ENCODE measurements at places on chromosomes 5 and 9. TPM values are rescaled to one million over a fixed set of nuclear protein-coding genes. Genes with fewer than 3 reads are reported as not detected.

GRCh38 chr5:67268231-67269021, 71.8 kb upstream of the CD180 start:
- no peaks in the 10 kb centered on the region for H3K4me1 ChIP-seq
- peaks cover 5% of the 10 kb centered on the region for H3K36me3 ChIP-seq
- H3K4me3 ChIP-seq: no peak overlapping the region

- no peaks in the 10 kb centered on the region for H3K4me1 ChIP-seq
- no peak overlapping the region for H3K27ac ChIP-seq
- H3K36me3 ChIP-seq: no peaks in the 10 kb centered on the region
- no peaks in the 10 kb centered on the region for H3K27me3 ChIP-seq
- no peak overlapping the region for H3K4me3 ChIP-seq
Observed at GRCh38 chr5:110377943-110378342, 348.5 kb downstream of the TMEM232 start.

GRCh38 chr9:5917888-5918287, 27.2 kb downstream of the MLANA start:
- no peaks in the 10 kb centered on the region for H3K27me3 ChIP-seq
- H3K36me3 ChIP-seq: peaks cover 35% of the 10 kb centered on the region
- H3K4me1 ChIP-seq: no peaks in the 10 kb centered on the region
- no peak overlapping the region for H3K4me3 ChIP-seq
- DNase-seq: no peak

DNA sequence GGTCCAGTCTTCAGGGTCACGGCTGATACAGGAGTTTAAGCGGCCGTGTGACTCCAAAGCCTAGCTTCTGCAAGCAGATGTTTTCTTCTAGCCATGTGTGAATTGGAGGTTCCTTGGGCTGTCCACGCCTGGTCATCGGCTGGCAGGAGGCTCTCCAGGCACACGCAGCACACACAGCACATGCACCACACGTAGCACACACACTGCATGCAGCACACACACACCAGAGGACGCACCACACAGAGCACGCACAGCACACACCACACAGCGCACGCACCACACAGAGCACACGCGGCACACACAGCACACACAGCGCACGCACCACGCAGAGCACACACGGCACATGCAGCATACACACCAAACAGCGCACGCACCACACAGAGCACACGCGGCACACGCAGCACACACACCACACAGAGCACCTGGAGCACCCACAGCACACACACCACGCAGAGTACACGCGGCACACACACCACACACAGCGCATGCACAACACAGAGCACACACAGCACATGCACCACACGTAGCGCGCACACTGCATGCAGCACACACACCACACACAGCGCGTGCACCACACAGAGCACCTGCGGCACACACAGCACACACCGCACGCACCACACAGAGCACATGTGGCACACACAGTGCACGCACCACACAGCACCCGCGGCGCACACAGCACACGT, 234.3 kb downstream of the FANCC start:
- H3K27me3 ChIP-seq: no peaks in the 10 kb centered on the region
- H3K27ac ChIP-seq: no peak overlapping the region
- H3K4me3 ChIP-seq: no peak overlapping the region

SARDH gene
- 0.21 TPM for polyA plus RNA-seq
